Fibroblast of the aortic adventitia (primary cell): ENCODE measurements at places on chromosomes 5 and 9. TPM values are rescaled to one million over a fixed set of nuclear protein-coding genes. Genes with fewer than 3 reads are reported as not detected.

ZBED3 gene
- 0.90 and 23.0 TPM in 2 replicates for total RNA-seq

BTNL3 gene
- not detected in 2 replicates for total RNA-seq

GRCh38 chr9:86282979-86283535 lies 719 bp upstream of the ISCA1 start:
- DNase-seq = peak; percentile 90

DNA sequence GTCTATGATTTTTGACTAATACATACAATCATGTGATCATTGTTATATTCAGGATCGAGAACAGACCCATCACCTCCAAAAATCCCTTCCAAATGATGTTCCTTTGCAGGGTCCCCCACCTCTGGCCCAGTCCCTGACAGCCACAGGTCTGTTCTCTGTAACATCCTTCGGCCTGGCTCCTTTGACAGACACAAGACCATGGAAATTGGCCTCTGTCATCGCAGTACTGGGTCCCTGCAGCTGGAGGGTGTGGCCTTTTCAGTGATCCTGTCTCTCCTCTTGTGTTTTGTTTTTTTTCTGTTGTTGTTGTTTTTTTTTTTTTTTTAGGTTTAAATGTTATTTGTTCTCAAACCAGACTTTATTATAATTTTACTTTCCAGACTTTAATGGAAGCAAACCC lies 27.4 kb upstream of the ANKRD33B start:
- DNase-seq = no peak

- peak; percentile 19 for DNase-seq
These were observed 147.4 kb upstream of the GLRA1 start for GRCh38 chr5:152072091-152072490.

DNA sequence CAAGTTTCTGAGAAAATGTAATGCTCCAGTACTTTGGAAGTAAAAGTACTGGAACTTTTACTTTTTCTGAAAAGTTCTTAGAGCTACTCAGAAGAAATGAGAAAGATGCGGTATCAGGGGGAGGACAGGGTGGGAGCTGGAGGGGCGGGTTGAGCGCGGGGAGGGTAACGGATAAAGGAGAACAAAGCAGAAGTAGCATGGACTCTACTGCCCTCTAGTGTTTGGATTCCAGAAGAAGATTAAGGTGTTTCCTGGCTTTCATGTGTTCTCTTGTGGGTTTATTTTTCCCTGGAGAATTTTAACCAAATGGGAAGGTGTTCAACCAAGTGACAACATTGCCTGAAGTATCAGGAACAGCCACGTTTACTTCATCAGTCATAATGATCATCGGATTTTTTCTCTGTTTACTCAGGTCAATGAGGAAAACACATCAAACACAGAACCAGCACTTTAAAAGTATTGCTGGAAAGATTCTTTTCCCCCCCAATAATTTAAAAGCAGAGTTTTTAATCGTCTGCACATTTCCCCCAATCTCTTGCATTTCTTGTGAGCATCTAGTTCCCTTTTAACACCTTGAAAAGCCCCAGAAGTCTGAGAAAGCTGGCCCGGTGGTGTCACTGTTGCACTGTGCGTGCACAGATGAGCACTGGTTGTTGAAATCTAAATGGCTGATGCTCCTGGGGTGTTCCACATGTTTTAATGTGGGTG lies 190.6 kb downstream of the MPDZ start:
- DNase-seq = peak; percentile 78

DNA sequence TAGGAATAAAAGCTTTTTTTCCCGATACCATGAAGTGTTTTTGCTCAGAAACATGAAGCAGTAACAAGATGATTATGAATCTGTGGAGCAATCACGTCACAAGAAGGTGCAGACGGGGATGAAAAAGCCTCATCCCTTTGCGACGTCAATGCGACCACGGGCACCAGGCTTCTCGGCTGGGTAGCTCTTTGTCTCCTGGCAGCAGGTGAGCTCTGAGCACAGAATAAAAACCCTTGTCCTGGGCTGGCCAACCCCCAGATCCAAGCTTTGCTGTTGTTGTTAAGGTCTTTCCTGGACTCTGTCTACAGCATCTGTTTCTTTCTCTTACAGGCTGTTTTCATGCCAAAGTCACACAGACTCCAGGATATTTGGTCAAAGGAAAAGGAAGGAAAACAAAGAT lies 113.8 kb downstream of the ANKRD18B start:
- no peak for DNase-seq
